ENCODE measurements at places on chromosomes 1 and 21. TPM values are rescaled to one million over a fixed set of nuclear protein-coding genes. Genes with fewer than 3 reads are reported as not detected.

Gene CD1E
- not detected for total RNA-seq

Gene INKA2
- 2.3 TPM for total RNA-seq

Gene EDEM3
- 12.5 TPM for total RNA-seq

Gene ATAD3C
- 0.99 TPM for total RNA-seq

Gene GPATCH3
- 8.7 TPM for total RNA-seq

Gene SLC25A34
- 0.56 TPM for total RNA-seq

Gene CSF3R
- not detected for total RNA-seq

Gene TMEM200B
- 1.1 TPM for total RNA-seq

Measured in activated CD8-positive, alpha-beta T cell treated with anti-CD3 and anti-CD28 coated beads for 36 hours (primary cell).